ENCODE measurements at places on chromosomes 3 and 15.

GRCh38 chr3:191105418-191105817 is 93.6 kb upstream of the OSTN start:
- no peak for DNase-seq

DNA sequence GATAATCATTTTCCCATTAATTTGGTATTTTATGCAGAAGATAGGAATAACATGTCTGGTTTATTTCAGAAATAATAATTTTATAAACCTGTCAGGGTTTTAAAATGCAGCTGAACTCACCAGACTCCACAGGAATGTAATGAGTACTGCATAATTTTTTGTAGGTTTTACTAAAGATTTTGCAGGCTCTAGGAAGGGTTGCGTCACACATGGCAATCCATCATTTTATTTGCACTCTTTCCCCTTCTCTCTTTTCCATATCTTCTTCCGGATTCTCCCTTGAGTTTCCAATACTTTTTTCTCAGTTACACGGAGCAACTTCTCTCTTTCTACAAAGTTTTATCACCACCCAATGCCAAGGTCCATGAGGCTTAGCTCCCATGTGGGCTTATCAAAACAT is 234.7 kb downstream of the NFKBIZ start:
- DNase-seq: no peak

DNA sequence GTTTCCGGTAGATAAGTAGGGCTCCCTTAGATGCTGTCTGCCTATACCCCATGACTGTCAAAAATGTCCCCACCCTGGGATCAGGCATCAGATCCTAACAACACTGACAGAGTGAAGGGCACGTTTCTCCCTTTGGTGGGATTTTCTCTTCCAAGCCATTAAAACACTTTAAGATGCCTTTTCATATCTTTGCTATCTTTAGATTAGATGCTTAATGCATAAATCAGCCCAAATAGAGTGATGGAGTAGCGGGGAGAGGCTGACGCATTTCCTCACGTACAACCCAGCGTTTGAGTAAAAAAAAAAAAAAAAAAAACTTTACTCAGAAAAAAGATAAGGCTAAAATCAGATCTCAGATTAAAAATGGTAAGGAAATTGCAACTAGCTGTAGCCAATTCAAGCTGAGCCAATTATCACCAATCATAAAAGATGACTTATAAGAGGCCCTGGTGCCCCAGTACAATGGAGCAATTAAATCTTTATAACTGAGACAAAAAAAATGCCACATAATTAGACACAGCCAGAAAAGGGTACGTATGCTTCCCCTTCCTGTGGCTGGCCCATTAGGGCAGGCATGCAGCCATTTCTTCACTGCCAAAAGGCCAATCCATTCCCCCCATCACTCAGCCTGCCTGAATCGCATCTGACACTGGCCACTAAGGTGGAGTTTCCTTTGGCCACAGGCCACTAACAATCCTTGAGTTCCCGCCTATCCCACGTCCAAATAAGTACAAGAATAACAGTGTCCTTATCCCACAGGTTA is 45.0 kb downstream of the RFTN1 start:
- DNase-seq: no peak

GRCh38 chr15:67882487-67883233 is 42.8 kb upstream of the RNU6-1 start:
- DNase-seq: no peak

GRCh38 chr3:169846458-169847193 is 23.1 kb downstream of the LRRC31 start:
- no peak for DNase-seq

- peak; percentile 94 for DNase-seq
Measured at GRCh38 chr3:159872374-159873109, 116.1 kb upstream of the IL12A start.

DNA sequence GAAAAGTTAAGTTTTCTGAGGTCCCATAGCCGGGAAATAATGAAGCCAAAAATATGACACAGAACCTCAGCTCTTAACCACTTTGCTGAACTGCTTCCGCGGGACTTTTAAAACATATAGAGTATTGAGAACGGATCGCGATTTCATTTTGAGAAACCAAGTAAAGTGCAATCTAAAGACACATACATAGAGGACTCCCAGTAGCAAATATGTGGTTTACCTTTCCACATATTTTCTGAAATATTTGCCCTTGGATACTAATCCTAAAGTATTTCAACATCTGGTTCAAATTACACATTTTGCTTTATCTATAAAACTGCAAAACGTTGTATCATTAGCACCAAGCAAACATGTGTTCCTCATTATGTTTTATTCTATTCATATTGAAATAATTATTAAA is 776.5 kb downstream of the ROBO2 start:
- no peak for DNase-seq

GRCh38 chr3:85387913-85388505 is 429.2 kb downstream of the CADM2 start:
- no peak for DNase-seq
